ENCODE measurements at places on chromosomes 12 and 14.

DNA sequence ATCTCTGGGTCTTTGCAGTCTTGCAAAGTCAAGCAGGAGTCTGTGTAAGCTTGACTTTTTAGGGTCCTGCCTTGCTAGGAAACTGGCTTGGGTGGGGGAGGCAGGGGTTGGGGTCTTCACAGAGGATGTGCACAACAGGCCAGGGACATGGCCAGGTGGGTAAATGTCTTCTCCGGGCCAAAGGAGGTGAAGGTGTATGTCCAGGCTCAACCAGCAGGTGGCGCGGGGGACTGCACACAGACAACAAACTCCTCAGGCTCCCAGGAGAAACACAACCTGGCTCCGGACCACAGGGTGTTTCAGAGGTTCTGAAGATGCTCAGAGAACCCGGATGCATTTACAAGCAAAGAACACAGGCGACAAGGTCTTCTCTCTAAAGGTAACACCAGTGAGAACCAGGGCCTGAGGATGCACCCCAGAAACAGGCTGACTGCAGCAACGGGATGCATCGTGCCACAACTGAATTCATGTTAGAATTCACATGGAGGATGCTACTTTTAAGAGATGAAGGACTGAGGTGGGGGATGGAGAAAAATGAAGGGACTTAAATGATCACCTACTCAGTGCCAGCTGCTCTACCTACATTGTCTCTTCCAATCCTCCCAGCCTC lies 56.0 kb downstream of the PLEKHG3 start:
- DNase-seq = no peak

- no peak for DNase-seq
These were observed 290.2 kb upstream of the NPAS3 start for GRCh38 chr14:32648434-32648833.

GRCh38 chr12:93595351-93595750 lies 22.9 kb downstream of the SOCS2 start:
- no peak for DNase-seq

- no peak for DNase-seq
These were observed 6.3 kb downstream of the MSI1 start for GRCh38 chr12:120362516-120363273.

GRCh38 chr12:6551496-6552139 lies 4.2 kb downstream of the IFFO1 start:
- DNase-seq = no peak

GRCh38 chr14:26344596-26344995 lies 253.2 kb downstream of the NOVA1 start:
- DNase-seq = no peak

GRCh38 chr12:72543777-72544467 lies 271.8 kb downstream of the TRHDE start:
- no peak for DNase-seq

DNA sequence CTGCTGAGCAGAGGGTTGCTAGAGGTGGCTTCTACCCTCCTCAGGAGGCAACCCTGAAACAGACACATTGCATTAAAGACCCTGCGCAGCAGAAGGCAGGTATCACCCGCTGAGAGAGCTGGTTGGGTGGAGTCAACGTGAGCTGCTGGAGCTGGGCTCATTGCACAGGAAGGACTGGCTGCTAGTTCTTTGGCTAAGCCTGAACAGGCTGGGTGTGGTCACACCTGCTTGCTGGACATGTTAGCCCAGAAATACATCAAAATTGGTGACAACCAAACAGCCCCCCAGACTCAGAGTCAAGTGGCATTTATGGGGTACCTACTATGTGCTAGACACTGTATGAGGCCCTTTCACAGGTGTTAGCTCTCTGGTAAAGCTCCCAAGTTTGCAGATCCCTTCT lies 33.8 kb upstream of the IRF2BPL start:
- DNase-seq = no peak

GRCh38 chr14:76715511-76716081 lies 45.7 kb upstream of the VASH1 start:
- no peak for DNase-seq

DNA sequence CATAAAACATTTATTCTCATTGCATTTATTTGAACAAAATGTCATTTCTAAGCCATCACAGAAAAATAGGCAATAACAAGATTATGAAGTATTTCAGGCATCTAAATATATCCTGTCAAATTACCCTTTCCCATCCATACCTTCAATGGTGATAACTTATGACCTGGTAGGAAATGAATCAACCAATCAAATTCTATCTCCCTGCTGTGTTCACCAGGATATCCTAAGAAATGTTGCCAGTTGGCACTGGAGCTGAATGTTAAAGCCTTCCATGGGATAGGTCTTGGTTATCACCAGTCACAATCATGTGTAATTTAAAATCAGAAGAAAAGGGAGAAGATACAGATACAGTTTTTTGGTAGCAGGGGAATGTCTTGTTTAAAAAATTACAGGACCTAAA lies 23.7 kb downstream of the BMP4 start:
- no peak for DNase-seq

DNA sequence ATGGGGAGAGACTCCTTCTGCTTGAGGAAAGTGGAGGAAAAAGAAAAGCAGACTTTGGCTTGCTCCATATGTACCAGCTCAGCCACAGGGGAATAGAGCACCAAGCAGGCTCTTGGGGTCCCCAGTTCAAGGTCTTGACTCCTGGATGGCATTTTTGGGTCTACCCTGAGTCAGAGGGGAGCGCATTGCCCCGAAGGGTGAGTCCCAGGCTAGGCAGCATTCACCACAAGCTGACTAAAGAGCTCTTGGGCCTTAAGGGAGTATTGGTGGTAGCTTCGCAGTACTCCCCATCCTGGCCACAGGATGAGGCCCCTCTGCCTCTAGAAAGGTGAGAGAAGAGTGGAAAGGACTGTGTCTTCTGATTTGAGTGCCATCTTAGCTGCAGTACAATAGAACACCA lies 19.8 kb upstream of the UNC79 start:
- no peak for DNase-seq

DNA sequence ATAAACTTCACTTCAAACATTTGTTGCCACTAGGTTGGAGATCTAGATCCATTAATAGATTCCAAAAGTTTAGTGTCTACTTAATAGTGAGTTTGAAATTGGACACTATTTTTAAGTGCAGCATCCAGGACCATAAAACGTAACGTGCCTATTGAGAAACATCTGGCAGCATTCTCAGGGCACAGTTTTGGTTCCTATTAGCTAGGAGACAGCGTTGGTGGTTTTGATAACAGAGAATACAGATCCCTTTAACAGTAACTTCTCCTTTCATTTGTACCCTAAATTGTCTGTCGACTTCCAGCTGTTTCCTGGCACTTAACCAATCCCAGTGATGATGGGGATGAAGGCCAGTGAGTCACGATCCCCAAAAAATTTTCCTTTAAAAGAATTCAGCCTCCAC lies 25.8 kb downstream of the KCNK10 start:
- no peak for DNase-seq

GRCh38 chr12:56990648-56991318 lies 15.6 kb downstream of the ZBTB39 start:
- no peak for DNase-seq

DNA sequence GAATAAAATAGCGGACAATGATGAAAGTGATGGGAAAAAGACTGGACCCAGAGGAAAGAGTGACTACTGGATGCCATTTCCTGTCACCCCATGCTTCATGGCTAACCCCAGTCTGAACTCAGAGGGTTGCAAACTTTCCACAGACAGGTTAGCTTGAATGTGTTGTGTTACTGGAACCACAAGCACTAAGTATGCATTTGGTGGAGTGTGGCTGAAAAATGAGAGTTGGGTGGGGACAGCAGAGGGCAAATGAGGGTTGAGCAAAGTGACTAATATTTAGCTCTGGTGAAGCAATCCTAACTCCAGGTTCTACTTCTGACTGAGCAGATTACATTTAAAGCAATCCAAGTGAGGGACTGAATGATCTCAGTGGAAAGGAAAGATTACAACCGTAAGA lies 1.6 kb downstream of the SLC16A7 start:
- DNase-seq = no peak
